ENCODE measurements at places on chromosomes 7 and 10.

GRCh38 chr10:118003126-118003525 lies 43.6 kb downstream of the RAB11FIP2 start:
- no peak for DNase-seq

DNA sequence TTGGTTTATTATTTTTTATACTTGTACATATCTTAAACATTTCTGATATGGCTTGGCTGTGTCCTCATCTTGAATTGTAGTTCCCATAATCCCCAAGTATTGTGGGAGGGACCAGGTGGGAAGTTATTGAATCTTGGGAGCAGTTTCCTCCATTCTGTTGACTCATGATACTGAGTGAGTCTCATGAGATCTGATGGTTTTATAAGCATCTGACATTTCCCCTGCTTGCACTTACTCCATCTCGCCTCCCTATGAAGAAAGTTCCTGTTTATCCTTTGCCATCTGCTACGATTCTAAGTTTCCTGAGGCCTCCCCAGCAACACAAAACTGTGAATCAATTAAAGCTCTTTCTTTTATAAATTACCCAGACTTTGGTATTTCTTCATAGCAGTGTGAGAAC lies 207.7 kb downstream of the TPK1 start:
- DNase-seq: no peak

GRCh38 chr7:8014399-8014798 lies 45.8 kb downstream of the GLCCI1 start:
- DNase-seq: no peak

DNA sequence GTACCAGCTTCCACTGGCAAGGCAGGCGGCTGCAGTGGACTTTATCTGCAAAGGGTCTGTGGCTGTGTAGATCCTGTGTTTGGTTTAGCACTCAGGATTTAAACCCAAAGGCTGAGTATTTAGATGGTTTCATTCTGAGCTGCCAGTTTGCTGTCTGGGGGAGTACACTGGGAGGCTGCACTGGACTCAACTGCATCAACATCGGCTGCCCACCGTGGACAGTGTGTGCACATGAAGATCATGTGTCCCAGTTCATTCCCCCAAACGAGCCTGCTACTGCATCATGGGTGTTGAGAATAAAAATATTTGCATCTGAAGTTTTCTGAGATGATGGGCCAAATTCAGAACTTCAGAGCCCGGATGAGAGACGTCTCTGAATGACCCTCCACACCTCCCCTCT lies 328.6 kb upstream of the SHH start:
- DNase-seq: no peak

DNA sequence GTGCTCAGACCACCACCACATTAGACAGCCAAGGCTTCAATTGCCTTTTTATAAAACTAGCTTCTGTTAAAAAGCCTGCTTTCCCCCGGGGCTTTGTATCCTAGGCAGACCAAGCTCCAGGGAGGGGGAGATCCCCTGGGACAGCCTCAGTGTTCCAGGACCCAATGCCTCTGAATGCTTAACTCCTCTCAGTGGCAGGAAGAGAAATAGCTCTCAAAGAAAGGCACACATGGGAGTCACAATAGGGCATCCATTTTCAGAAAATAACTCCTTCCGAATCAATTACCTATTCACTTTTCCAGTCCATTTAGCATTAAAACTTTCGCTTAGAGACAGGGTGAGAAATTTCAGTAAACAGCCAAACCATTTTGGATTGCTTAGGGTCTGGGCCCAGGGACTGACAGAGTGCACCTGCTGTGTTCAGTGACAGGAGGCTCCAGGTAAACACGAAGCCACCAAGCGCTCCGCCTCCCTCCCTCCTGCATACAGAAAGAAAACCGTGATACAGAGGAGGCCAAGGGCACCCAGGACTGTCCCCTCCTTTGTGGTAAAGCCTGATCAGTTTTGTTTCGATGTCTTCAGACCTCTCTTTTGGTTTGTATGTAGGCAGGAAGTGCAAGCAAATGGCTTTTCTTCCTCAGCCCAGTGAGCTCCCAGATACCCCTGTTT lies 599.7 kb downstream of the KCNMA1 start:
- no peak for DNase-seq

DNA sequence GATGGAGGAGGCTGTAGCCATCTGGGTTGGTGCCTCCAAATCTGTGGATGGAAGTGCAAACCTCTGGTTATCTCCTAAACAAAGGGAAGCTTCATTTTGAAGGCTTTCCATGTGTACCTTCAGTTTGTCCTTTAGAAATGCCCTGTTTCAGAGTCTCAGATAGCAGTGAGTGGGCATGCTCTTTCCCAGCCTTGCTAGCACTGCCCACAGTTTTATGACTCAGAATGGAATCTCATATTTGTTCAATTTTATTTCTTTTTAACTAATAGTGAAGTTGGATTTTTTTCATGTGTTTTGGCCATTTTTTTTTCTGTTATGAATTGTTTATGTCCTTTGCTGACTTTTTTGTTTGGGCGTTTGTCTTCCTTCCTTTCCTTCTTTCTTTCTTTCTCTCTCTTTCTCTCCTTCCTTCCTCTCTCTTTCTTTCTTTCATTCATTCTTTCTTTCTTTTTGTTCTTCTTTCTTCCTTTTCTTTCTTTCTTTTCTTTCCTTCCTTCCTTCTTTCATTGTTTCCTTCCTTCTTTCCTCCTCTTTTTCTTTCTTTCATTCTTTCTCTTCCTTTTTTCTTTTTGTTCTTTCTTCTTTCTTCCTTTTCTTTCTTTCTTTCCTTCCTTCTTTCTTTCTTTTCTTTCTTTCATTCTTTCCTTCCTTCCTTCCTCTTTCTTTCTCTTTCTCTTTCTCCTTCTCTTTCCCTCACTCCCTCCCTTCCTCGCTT lies 25.6 kb downstream of the PRF1 start:
- DNase-seq: no peak

- DNase-seq: no peak
Measured at GRCh38 chr10:79905322-79906314, 43.3 kb downstream of the SFTPD start.

DNA sequence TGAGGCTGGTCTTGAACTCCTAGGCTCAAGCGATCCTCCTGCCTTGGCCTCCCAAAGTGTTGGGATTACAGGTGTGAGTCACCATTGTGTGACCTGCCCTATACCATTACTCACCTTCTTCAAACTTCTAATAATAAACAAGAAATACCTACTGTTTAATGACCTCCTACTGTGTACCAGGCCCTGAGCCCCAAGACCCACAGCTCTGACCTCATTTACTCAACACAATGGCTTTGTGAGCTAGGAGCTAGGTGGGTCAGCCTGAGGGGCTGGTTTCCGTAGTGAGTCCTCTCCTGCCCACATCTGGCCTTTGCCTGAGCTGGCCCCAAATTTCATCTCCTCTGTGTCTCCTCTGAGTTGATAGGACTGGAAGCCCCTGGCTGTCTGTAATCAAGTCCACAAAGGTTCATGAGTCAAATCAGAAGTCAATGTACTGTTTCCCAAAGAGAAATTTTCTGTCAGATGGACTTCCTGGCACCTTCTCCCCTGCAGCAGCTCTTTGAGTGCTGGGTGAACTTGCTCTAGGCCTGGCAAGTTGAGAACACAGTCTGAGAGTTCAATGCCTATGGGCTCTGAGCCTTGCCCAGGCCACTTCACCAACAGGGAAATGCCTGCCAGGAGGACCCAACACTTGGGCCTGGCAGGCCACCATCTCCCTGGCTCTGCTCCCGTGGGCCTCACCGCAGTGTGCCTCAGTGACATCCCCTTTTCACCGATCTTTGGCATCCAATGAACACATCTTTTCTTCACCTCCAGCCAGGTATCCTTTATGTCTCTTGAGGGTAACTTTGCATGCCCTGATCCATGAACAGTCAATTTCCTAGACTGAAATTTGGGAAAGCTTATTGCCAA lies 24.0 kb downstream of the NEURL1 start:
- no peak for DNase-seq

DNA sequence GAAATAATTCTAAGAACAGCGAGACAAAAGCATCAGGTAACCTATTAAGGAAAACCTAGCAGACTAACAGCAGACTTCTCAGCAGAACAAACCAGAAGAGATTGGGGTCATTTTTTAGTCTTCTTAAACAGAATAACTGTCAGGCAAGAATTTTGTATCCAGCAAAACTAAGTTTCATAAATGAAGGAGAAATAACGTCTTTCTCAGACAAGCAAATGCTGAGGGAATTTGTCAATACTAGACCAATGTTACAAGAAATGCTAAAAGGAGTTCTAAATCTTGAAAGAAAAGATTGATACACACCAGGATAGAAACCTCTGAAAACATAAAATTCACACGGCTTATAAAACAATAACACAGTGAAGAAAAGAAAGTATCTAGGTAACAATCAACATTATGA lies 22.6 kb downstream of the BICC1 start:
- no peak for DNase-seq

DNA sequence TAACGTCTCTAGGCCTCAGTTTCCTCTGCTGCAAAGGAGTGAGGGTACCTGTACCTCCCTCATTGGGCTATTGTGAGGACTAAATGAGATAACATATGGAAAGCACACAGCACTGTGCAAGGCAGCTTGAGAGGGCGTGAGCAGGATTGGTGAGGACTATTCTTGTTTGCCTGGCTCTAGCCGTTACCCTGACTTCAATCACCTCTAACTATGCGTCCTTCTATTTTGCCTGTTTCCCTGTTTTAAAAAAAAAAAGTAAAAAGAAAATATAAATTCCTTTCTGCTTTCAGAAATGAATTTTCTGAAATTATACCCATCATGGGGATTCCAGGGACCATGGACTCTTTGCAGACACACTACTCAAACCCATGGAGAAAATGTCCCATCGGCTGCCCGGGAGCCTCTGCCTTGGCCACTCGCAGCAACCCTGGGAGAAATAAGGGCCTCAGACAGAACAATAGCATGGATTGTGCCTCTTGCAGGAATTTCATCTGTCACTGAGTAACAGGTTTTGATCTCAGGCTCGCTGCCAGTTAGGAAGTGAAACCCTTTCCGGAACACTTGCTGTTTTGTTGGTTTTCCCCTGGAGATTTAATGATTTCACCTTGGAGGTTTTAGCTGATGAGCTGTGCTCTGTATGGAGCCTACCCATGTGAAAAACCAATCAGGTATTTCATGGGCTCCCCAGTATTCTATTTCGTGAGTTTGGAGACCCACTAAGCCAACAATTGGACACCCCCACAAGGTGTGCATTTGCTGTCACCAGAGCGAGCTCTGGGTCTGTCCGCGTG lies 55.6 kb downstream of the STEAP1B start:
- no peak for DNase-seq

GRCh38 chr7:131642429-131642828 lies 86.0 kb upstream of the PODXL start:
- no peak for DNase-seq

DNA sequence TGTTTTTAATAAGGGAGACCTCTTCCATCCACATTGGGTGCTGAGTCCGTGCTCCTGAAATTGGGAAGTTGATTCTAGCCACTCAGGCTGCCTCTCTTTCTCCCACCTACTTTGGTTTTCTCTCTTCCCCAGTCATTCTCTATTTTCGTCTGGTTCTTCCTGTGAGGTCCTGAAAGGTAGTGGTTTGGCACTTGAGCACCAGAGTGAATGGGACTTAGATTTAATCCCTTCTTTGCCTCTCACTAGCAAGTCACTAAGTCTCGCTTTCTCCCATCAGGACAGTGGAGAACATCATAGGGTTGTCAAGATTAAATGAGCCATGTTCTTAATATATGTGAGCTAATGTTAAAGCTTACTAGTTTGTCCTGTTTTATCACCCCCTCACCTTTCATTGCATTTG lies 4.0 kb upstream of the AASS start:
- no peak for DNase-seq

GRCh38 chr10:70674560-70675495 lies 2.5 kb downstream of the ADAMTS14 start:
- DNase-seq: no peak

GRCh38 chr7:95472581-95473161 lies 13.1 kb upstream of the ASB4 start:
- no peak for DNase-seq

DNA sequence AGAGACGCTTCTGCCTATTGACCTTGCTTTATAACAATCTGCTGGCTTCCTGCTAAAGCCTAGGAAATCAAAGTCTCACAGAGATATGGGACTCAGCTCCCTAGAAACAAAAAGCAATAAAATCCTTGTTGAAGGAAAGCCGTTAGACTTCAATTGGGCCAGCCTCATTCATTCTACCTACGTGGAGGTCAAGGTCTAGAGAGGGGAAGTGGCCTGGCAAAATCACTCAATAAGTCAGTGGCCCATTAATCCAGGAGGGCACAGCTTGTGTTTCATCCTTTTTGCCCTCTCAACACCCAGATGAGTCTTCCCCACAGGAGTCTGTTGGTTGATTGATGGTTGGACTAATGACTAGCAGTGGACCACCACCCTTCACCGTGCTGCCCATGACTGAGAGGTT lies 40.5 kb upstream of the ACSL5 start:
- no peak for DNase-seq

DNA sequence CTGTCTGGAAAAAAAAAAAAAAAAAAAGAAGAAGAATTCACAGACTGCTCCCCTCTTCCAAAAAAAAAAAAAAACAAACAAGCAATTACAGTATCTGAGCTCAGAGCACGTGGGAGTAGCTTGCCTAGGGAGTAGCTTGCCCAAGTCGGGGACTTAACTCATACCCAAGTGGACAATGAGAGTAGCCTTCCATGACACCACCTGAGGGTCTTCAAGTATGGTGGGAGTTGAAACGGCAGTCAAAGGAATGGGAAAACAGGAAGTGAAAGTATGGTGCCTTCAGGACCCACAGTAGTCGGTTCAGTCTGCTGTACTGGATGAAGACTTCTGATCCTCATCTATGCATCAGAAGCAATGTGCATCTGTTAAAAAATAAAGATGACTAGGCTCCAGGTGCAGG lies 10.6 kb downstream of the VOPP1 start:
- DNase-seq: no peak

Measured in stimulated activated CD8-positive, alpha-beta memory T cell treated with anti-CD3 and anti-CD28 coated beads, Interleukin-4, amount 100 ng/mL, for 4 hours (primary cell).